ENCODE measurements at places on chromosomes 2 and 18.

GRCh38 chr2:20050104-20050645 lies 1.3 kb downstream of the LAPTM4A start:
- DNase-seq, result peak; percentile 22

DNA sequence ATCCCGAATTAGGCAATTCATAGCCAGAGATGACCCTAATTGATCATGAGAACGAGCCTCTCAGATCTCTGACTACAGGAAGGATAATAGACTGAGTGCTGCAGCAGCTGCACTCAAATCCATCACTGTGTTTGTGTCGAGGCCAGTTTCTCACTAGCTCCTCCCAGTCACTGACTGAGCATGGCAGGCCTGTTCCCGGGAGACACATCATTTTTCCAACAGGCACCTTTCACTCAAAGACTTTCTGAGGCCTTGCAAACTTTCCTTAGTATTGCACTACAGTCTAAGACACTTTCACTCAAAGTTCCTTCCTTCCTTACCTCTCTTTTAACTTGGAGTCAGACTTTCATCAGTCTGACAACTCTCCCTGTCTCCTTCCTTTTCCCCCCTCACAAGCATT lies 13.7 kb downstream of the SOS1 start:
- no peak for DNase-seq

DNA sequence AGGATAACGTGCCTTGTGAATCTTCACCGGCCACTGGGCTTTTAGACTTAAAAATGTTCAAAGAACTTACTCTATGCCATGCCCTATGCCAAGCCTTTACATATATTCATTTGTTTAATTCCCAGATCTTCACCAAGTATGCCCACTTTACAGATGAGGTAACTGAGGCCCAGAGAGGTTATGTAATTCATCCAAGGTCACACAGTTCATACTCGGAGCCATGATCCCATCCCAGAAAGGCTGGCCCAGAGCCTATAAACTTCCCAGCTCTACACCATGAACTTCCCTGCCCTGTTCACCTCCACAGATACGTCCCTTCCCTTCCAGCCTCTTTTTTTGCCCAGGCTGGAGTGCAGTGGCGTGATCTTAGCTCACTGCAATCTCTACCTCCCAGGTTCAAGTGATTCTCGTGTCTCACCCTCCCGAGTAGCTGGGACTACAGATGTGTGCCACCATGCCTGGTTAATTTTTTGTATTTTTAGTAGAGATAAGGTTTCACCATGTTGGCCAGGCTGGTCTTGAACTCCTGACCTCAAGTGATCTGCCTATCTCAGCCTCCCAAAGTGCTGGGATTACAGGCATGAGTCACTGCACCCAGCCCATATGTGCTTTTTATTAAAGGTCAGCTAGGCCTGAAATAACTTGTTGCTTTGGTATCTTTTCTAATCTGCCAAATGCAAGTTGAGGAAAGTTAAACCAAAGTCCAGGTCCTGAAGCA lies 44.1 kb downstream of the MTHFD2 start:
- no peak for DNase-seq

- DNase-seq, result no peak
Observed at GRCh38 chr2:218128781-218129457, 3.1 kb downstream of the CXCR2 start.

- no peak for DNase-seq
Observed at GRCh38 chr2:79861059-79861374, 348.2 kb downstream of the CTNNA2 start.

GRCh38 chr2:177245010-177245422 lies 19.5 kb downstream of the NFE2L2 start:
- no peak for DNase-seq

- DNase-seq, result no peak
Observed at GRCh38 chr2:172200495-172201085, 97.9 kb upstream of the DLX2 start.

DNA sequence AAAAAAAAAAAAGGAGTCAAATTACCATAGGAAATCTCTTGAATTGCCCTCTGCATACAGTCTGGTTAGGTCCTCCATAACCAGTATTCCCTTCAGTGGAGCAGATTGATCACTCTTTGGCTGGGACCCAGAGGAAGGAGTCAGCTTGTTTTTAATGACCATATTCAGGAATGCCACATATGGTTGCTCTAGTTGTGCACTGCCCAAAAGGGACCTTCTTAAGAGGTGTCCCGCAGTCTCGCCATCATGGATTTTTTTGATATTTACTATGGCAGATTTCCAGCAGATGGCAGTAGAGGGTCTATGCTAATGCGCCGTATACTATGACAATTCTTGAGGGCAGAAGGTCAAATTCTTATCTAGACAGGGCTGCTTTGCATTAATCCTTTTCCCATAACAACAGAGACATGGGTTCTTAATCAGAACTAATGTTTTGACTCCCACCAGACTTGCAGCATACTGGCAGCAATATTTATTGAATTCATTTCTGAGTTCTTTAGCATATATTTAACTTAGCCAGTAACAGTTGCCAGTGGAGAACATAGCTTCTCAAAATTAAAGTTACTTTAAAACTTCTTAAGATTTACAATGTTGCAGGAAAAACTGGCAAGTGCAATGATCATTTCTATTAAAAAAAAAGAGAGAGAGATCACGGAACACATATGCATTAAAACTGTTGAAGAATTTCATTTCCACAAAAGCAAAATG lies 31.8 kb upstream of the INPP4A start:
- peak; percentile 23 for DNase-seq

DNA sequence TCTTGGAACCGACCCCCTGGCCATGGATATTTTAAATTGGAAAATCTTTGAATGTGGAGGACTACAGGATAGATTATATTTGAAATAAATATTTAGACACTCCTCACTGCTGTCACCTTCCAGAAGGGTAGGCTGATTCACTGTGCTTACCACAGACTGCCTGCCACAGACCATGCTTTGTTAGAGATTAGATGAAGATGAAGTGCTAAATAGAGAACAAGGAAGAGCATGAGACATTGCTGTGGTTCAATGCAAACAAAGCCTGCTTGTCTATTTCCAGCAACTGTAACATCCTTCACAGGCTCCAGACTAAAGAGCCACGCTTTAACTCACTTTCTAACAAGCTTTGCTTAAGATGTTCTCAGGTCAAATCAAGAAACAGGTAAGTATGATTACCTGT lies 81.0 kb upstream of the TMEM17 start:
- no peak for DNase-seq

GRCh38 chr18:62144338-62144737 lies 42.5 kb downstream of the PIGN start:
- DNase-seq, result no peak

DNA sequence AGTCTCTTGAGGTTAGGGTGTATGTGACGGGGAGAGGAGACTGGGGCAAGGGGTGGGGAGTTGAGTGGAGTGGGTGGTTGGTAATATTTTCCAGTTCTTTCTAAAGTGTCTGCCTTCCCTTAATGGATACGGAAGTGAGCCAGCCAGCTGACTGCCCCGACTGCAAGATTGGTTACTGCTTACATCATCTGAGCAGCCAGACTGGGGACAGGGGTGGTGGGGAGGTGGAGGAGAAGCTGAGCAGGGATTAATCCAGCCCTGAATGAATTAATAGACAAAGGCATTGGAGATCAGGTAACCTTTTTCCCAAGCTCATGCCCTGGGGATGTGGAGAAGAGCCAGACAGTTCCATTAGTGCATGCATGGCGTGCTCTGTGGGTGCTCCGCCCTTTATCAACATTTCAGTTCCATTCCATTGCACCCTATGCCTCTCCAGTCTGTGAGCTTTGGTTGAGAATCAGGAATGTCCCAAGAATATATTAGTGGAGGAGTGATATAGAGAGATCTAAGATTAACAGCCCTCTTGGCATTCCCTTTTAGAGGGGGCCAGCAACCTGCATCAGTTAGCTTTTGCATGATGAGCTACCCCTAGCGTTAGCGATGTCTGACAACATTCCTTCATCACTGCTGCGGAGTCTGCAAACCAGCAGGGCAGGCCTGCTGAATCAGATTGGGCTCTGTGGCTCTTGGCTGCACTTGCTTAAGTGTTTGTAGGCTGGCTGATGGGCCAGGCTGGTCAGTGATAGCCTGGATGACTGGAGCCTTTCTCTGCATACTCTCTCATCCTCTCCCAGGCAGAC lies 67.4 kb downstream of the TNP1 start:
- no peak for DNase-seq

DNA sequence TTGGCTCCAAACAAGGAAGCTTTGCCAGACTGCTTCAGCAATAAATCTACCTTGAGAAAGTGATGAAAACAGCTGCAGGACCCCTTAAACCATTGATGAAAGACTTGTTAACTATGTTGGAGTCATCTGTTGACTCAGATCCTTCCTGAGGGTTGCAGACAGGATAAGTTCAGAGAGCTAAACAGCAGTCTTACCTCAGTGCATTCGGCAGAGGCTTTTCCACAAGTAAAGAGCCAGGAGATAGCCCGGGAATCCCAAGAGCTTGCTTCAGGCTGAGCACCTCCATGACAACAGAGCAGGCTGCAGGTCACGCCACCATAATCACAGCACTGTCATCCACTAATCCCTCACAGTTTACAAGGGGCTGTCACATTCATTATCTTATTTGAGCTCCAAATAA lies 23.7 kb downstream of the KIAA2012 start:
- no peak for DNase-seq

GRCh38 chr2:65361623-65362022 lies 70.8 kb downstream of the SPRED2 start:
- no peak for DNase-seq

GRCh38 chr18:7333025-7333562 lies 102.2 kb downstream of the LRRC30 start:
- DNase-seq, result no peak

- DNase-seq, result no peak
Observed at GRCh38 chr2:165074884-165075283, 119.6 kb upstream of the SLC38A11 start.

DNA sequence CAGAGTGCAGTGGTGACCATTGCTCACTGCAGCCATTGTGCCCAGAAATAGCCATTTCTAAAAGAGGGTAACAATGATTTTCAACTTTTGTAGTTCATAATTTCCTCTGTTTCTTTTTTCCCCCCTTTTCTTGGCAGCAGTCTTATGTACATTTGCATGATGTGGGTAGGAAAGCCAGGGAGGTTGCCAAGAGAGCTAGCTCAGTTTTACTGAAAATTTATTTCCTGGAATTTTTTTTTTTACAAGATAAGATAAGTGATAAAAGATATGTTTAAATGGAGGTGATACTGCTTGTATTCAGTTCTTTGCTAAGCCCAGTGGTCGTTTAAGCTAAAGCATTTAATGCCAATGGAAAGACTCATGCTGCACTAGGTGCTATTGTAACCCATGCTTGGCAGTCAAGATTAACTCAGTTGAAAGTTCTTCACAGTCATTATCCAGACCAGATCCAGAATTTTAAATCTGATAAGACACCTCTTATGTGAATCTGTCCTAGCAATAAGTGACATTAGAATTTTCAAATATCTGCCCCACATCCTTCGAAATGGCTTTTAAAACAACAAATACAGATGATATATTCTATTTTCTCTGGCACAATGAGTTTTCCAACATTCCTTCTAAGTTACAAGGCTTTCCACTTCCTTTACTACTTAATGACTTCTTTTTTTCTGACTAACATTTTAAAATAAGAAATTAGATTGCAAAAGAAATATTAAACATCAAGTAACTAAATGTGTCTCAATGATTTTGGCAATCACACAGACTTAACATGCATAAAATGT lies 4.4 kb upstream of the ATP8B1 start:
- DNase-seq, result no peak
